ENCODE measurements at places on chromosomes 7 and 10. TPM values are rescaled to one million over a fixed set of nuclear protein-coding genes. Genes with fewer than 3 reads are reported as not detected.

The TMEM213 gene
- total RNA-seq, result not detected

The ERLIN1 gene
- 7.6 TPM for total RNA-seq

The GBX1 gene
- not detected for total RNA-seq

The ACTL6B gene
- total RNA-seq, result 95.2 TPM

The CCDC172 gene
- total RNA-seq, result not detected

The TEX47 gene
- not detected for total RNA-seq

The SLC26A3 gene
- total RNA-seq, result not detected

The FGFBP3 gene
- 7.5 TPM for total RNA-seq

The ADAM8 gene
- total RNA-seq, result 5.4 TPM

The LIPK gene
- not detected for total RNA-seq

The SPDYE2B gene
- total RNA-seq, result not detected

The ZNF727 gene
- not detected for total RNA-seq

The NANOS1 gene
- 34.0 TPM for total RNA-seq

The CTAGE15 gene
- not detected for total RNA-seq

The IDI2 gene
- not detected for total RNA-seq

The PIP gene
- total RNA-seq, result not detected

The OR2A1 gene
- total RNA-seq, result not detected

The FEZF1 gene
- total RNA-seq, result 12.7 TPM

The JAZF1 gene
- total RNA-seq, result 14.1 TPM

The SPDYE11 gene
- total RNA-seq, result 0.25 TPM

The RNLS gene
- 4.4 TPM for total RNA-seq

The MKX gene
- total RNA-seq, result 0.42 TPM

The PAPSS2 gene
- 4.7 TPM for total RNA-seq

The UNCX gene
- 106 TPM for total RNA-seq

The MCM10 gene
- 5.0 TPM for total RNA-seq

The NAMPT gene
- total RNA-seq, result 48.4 TPM

The SUN1 gene
- 879 TPM for total RNA-seq

The TAS2R41 gene
- not detected for total RNA-seq

The IGF2BP3 gene
- total RNA-seq, result 47.0 TPM

The ZNF736 gene
- total RNA-seq, result 9.6 TPM

The NYAP1 gene
- 36.6 TPM for total RNA-seq

The ITIH5 gene
- total RNA-seq, result 0.29 TPM

Data from glutamatergic neuron (in vitro differentiated cells).